ENCODE measurements at places on chromosomes 16 and 17.

DNA sequence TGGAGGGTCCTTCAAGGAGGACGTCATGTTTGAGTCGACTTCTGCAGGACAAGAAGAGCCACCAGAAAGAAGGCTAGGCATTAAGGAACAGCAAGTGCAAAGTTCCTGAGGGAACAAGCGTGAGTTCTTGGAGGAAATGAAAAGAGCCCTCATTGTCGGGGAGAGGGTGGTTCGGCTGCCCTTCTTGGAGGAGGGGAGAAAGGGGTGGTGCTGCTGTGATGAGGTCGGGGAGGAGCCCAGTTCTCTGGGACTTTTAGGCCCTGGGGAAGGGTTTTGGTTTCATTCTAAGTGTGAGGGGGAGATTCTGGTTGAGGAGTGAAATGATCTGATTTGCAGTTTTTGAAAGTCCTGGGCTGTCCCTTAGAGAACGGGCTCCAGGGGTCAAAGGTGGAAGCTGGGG lies 4.1 kb downstream of the BICDL2 start:
- DNase-seq = no peak

GRCh38 chr17:71883845-71884244 lies 237.0 kb upstream of the SOX9 start:
- DNase-seq = no peak

- no peak for DNase-seq
Observed at GRCh38 chr16:397135-397661, at the start of gene NME4. NME4 (plus strand) TSS chr16:397199; CDS start chr16:397223, 24 bp downstream.

GRCh38 chr17:39925282-39926134 lies 1.9 kb downstream of the ORMDL3 start:
- no peak for DNase-seq

DNA sequence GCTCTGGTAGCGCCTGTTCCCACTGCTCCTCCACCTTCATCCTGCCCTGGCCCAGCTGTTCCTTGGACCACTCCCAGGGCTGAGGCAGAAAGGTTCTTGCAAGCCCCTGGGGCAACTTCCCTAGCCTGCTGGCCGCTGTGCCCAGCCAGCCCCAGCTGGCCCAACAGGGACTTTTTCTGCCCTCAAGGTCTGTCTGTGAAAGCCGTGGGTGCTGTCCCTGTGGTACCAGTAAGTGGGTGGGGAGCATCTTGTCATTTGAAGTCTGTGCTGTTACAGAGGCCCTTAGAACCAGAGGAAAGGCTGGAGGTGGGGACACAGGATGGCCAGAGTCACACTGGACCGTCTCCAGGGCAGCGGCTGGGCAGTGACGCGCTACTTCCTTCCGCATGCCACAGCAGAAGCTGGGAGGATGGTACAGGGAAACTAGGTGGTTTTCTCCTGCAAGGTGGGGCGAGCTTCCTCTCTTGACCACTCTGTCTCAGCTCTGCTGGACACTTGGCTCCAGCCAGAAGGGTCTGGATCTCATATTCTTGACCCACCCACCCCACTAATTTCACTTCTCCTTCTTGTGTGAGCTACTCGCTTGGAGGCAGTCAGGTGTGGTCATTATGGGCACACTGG lies 87.8 kb downstream of the PLCG2 start:
- DNase-seq = no peak

DNA sequence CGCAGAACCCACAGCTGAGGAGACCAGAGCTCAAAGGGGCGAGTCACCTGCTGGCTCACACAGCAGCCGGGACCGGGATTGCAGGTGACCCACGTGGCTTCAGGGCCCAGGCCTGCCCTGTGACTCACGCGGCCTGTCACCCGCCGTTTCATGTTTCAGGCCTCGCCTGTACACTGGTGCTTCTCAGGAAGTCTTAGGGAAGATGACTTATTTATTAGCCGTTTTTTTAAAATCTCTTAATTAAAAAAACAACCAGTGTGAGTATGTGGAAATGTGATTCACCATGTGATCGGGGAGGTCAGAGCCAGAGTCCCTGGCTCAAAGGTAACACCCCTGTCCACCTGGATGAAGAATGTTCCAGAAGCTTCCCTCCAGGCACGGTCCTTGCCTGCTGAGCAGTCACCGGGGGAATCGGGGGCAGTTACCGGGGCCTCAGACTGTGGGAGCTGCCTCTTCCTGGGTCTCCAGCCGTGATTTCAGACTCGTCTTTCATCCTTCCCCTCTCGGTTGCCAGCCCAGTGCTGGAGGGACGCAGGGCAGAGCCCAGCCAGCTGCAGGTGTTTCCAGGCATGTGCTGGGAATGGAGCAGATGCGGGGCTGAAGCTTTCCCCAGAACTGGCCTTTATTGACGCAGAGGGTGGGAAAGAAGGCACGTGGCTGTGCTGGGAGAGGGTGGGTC lies 49.3 kb downstream of the CMIP start:
- peak; percentile 49 for DNase-seq

DNA sequence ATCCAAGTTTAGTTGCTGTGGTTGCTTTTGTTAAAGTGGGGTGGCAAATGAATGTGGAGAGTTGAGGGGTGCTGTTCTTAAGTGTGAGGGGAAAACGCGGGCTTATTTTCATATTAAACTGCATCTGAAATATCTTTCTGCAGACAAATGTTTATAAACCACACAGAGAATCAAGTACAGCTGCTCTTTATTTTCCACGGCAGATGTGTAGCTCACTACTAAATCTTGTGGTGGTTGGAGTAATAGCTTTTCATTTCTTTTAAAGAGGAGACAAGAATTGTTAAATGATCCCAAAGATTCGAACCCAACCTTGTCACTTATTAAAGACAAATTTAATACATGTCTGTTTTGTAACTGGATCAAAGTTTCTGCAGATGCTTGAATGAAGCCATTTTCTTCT lies 2.1 kb downstream of the CLTC start:
- DNase-seq = no peak

DNA sequence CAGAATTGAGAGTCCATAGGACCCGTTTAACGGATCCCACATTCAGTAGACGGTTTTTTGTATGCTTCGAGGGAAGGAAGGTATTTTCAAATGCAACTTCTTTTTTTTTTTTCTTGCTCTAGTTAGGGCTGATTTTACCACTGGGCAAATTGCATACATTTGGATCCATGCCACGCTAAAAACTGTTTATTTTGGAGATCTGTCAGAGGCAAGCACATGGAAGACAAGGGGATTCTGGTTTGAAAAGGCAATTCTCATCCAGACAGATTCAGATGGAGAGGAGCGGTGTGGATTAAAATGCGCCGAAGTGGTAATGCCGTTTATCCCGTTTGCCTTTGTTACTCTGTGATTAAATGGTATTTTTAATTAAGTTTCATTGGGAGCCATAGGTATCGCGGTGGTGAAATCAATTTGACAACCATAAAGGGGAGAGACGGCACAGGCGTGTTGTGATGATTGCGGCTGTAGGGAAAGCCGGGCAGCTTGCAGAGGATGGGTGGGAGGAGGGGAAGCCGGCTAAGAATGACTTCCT lies 170.4 kb downstream of the IRX3 start:
- no peak for DNase-seq

DNA sequence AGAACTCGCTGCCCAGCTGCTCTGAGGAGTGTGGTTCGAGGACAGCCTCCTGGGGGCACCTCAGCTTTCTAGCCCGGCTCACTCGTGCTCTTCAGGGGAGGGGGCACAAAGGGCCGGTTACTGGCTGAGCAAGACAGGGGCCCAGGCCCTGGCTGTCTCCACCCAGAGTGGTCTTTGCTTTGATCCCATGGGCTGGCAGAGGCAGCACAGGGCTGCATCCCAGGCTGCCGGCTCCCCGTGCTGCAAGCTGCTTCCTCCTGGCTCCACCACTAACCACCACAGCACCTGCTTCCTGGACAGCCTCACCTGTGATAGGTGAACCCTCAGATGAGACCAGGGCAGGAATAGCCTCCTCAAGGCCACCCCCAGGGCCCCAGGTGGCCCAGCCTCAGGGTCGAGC lies 6.8 kb downstream of the SPPL2C start:
- no peak for DNase-seq

DNA sequence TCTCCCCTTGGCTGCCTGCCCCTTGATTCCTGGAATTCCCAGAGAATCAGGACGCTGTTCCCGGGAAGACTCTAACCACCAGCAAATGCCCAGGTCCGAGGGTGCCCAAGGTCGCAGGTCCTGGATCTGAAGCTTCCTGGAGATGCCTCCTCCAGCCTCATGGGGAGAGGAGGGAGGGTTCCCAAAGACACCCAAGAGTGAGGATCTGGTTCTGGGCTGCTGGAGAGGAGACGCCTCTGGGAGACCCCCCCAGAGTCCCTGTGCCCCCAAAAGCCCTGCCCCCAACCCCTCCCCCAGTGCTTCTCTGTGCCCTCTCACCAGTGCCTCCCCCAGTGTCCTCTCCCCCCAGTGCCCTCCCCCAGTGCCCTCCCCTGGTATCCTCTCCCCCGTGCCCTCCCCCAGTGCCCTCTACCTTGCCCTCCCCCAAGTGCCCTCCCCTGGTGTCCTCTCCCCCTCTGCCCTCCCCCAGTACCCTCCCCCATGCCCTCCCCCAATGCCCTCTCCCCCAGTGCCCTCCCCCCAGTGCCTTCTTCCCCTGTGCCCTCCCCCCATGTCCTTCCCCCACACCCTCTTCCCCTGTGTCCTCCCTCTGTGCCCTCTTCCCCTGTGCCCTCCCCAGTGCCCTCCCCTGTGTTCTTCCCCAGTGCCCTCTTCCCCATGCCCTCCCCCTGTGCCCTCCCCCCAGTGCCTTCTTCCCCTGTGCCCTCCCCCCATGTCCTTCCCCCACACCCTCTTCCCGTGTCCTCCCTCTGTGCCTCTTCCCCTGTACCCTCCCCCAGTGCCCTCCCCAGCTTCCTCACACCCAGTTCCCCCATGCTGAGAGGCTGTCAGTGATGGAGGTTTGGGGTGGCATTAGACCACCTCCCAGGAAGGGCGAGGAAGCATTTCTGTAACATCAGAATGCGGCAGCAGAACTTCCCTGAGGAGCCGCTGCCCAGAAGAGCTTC lies 6.3 kb upstream of the SECTM1 start:
- DNase-seq = no peak
